Stimulated activated effector memory CD8-positive, alpha-beta T cell treated with anti-CD3 and anti-CD28 coated beads, Interleukin-12 subunit alpha, Interleukin-12 subunit beta, amount 100 ng/mL, for 72 hours (primary cell): ENCODE measurements at places on chromosomes 13 and 19.
A peak's percentile ranks its signal among the peaks of the same experiment; 100 is the strongest.

- DNase-seq = no peak
Observed at GRCh38 chr13:111953546-111954178, 113.3 kb upstream of the SOX1 start.

DNA sequence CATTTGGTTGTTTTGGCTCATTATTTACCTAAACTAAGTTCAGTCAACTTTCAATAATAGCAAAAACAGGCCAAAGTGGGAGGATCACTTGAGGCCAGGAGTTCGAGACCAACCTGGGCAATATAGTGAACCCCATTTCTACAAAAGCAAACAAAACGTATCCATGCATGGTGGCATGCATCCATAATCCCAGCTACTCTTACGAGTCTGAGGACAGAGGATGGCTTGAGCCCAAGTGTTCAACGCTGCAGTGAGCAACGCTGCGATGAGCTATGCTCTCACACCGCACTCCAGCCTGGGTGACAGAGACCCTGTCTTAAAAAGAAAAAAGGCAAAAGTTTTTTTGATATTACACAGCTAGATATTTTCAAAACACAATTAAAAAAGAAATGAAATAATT is 570.0 kb upstream of the GPC6 start:
- DNase-seq = no peak

- peak; percentile 20 for DNase-seq
Observed at GRCh38 chr19:14149509-14149994, 13.2 kb upstream of the ASF1B start.

GRCh38 chr19:13016245-13016627 is 21.0 kb downstream of the NFIX start:
- DNase-seq = no peak

DNA sequence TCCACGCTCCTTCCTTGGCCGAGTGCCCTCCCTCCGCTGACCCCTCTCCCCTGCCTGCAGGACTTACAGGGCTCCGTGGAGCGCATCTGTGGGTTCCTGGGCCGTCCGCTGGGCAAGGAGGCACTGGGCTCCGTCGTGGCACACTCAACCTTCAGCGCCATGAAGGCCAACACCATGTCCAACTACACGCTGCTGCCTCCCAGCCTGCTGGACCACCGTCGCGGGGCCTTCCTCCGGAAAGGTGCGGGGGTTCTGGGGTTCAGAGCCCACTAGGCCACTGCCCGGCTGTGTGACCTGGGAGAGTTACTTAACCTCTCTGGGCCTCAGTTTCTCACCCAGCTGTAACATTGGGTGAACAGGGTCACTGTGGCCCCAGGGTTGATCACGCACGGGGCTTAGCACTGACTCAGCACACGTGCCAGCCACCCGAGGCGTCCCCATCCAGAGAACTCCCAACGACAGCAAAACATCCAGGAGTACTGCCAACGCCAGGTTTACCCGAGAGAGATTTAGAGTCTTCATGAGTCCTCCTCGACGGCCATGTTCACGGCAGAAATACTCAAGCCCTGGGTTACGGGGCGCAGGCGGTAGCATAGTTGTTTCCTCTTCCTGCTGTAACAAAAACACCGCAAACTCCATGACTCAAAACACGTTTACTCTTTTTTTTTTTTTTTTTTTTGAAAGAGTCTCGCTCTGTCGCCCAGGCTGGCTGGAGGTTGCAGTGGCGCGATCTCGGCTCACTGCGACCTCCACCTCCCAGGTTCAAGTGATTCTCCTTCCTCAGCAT is 9.7 kb upstream of the SPACA4 start:
- no peak for DNase-seq

GRCh38 chr19:56309511-56310185 is 5.0 kb downstream of the ZSCAN5A start:
- DNase-seq = peak; percentile 47

DNA sequence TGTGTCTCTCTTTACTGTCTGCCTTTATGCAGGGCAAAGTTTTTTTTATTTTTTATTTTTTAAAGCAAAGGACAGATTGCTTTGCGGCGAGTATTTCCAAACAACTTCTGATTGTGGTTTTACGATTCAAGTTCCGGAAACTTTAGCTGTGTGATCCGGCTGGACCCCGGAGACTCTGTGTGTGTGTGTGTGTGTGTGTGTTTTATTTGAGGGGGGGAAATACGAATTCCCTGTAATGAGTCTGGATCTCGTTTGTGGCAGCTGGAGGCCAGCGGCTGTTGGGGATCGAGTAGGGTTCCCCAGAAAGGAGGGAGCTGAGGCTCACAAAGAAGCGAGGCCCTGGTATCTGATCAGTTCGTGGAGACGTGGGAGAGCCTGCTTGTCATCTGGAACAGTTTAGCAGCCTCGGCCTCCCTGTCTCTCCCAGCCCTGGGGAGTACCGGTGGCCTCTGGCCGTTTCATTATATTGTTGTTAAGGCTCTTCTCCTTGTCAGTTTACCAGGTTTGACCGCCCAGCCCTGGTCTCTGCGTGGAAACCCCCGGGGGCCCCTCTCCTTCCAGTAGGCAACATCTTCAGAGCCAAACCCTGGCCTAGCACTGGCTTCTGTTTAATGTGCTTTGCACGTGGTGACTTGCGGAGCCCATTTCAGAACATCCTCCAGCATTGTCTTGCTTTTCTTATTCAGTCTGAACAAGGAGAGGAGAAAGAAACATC is 1.3 kb downstream of the FARP1 start:
- no peak for DNase-seq

DNA sequence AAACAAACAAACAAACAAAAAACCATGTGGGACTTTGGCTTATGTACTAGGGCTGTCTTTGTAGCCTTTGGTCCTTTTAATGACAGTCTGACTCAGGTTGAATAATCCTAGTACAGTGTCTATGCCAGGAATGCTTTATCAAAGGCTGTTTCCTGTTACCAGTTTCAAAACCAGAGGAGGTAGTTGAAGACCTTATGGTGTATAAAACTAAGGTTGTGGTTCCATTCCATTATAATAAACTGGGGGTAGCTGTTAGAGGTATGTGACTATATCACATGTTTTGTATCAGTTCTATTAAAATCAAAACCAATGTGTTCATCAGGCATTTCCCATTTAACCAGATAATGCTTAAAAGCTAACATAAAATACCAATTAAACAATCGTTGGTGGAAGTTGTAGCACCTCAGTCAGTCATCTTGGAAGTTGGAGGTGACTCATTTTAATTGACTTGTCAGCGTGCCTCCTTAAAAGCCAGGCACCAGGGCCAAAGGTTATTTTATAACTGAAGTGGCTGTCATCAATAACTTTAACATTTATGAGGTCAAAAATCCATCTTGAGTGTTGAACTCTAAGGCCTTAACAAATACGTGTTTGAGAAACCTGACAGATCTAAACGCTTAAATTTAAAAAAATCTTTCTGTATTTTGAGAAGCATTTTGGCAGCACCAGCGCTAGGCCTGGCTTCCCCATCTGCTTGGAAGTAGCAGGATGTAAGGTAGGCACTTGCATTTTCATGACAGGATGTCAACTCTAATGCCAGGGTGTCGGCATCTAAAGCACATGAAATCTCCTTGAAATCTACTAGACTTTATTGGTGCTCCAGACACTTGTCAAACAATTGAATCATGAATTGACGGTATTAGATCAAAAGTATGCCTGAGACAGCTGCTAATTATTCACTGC is 162.5 kb downstream of the LMO7 start:
- DNase-seq = no peak

DNA sequence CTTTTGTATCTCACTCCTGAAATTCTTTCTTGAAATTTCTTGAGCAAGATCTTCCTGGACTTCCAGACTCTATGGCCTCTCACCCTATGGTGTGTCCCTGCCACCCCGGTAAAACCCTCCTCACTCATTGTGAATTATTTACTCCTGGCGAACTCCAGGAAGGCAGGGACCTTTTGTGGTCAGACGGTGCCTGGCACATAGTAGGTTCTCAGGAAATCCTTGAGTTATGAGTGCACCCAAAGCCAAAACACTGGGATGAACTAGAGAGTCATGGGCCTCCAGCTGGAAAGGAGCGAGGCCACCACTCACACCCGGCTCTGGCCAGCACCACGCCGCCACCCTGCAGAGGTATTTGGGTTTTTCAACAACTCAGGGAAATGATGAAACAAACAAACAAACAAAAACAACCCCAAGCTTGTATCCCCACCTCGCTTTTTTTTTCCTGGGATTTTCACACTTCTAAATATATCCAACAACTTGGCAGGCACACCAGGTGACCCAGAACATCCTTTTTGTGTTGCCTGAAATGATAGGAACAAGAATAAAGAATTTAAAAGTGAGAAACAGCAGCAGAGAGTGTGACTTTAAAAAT is 11.2 kb downstream of the HPN start:
- DNase-seq = no peak

DNA sequence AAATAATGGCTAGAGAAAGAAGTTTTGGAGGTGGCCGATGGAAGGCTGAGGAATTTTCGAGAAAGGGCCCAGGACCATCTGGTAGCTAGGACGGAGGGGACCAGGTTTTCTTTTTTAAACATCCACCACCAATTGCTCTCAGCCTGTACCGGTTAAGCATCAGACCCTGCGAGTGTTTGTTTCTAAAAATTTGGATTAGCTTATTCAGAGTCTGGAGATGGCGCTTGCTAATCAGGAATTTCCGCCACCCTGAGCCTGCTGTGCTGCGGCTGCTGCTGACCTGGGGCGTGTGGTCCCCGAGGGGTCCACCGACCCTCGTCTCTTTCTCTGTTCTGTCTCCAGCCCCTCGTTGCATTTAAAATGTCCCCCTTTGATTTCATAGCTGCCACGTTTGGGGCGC is 2.0 kb downstream of the UHRF1 start:
- DNase-seq = no peak
